Activated T-helper 17 cell treated with anti-CD3 and anti-CD28 coated beads, Interleukin-2, amount 50 U/mL, for 72 hours (primary cell): ENCODE measurements at places on chromosomes 6 and 20.

DNA sequence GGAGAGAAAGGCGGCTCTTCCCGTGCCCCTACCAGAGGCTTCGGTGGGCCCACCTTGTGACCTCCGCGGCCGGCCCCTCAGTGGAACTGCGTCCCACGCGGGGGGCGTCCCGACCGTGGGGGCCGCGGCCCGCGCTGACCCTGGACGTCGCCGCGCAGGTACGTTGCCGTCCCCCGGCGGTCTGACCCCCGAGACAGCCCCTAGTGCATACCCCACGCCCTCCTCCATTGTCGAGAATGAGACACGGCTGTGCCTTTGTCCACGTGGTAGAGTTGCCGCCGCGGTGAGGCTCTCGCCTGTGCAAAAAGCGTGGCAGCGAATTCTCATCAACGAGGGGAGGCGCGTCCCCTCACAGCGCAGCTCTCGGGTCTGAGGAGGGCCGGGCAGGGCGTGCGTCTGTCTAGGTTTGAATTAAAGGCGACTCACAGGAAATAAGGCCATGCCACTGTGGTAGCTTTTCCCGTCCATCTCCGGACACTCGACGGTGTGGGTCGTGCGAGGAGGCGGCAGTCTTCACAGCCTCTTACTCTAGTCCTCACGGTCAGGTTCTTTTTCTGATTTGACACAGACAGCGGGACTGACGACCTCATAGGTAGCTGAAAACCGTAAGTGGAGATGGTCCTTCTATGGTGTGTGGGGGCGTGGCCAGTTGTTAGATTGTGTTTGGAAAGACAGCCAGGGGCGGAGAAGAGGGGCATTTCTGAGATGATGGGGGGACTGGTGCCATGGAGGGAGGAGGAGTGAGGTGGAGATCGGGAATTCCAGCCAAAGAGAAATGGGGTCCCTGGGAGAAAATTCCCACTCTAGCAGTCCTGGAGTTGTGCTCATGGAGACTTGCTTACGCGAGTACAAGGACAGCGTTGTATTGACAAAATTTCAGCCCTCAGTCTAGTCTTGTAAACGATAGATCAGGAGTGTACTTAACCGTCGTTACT lies 580 bp downstream of the NXT1 start:
- H3K4me3 ChIP-seq = peak overlapping the region; percentile 88
- peak overlapping the region; percentile 76 for H3K27ac ChIP-seq
- no peaks in the 10 kb centered on the region for H3K27me3 ChIP-seq
- peak; percentile 55 for ATAC-seq
- H3K4me1 ChIP-seq = peaks cover 15% of the 10 kb centered on the region

DNA sequence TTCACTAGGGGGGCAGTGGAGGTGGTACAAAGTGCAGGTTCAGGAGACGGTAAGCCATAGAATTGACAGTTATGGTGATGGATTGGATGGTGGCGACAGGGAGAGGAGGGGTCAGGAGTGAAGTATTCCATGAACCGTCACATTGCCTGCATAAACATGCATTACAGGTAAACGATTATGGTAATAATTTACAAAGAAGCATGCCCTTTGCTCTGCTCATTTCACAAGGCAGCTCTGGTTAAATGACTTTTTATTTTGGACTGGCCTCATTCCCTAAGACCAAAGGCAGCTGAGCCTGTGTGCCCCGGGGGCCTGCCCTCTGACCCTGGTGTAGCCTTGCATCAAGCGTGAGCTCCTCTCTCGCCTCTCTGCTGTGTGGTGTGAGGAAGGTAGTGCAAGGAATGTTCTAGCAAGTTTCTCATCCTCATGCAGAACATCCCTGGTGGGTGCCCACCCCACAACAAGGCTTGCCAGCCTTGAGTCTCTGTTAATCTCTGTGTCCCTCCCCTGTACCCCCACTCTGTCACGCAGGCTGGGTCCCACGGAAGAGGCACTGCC lies 59.0 kb downstream of the PPP1R14C start:
- H3K36me3 ChIP-seq = no peaks in the 10 kb centered on the region
- peaks cover 18% of the 10 kb centered on the region for H3K27me3 ChIP-seq
- H3K27ac ChIP-seq = no peak overlapping the region
- no peaks in the 10 kb centered on the region for H3K4me1 ChIP-seq

- no peak overlapping the region for H3K4me3 ChIP-seq
- no peak for ATAC-seq
- H3K27me3 ChIP-seq = no peaks in the 10 kb centered on the region
Measured at GRCh38 chr6:14286144-14286543, 168.6 kb downstream of the CD83 start.

DNA sequence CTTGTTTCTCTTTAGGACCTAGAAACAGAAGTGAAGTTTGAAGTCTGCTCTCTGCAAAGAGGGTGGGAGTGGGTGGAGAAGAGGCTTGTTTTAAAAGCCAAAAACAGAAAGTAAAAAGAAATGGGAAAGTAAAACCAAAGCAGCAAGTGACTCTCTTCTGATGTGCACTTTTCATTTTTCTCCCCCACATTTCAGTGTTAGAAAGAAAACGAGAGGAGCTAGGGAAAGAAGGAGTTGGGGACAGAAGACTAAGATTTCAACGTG lies 1.3 kb downstream of the C6orf141 start:
- peak overlapping the region; percentile 86 for H3K4me3 ChIP-seq
- peaks cover 11% of the 10 kb centered on the region for H3K4me1 ChIP-seq
- ATAC-seq = peak; percentile 64
- no peaks in the 10 kb centered on the region for H3K36me3 ChIP-seq
- H3K27me3 ChIP-seq = peaks cover 26% of the 10 kb centered on the region
- H3K27ac ChIP-seq = no peak overlapping the region

- peaks cover 41% of the 10 kb centered on the region for H3K4me1 ChIP-seq
- peak overlapping the region; percentile 43 for H3K27ac ChIP-seq
- H3K27me3 ChIP-seq = no peaks in the 10 kb centered on the region
- no peak for ATAC-seq
Measured at GRCh38 chr6:118881440-118882313, 12.3 kb upstream of the ASF1A start.

- no peak overlapping the region for H3K27ac ChIP-seq
- ATAC-seq = no peak
- no peaks in the 10 kb centered on the region for H3K36me3 ChIP-seq
- H3K4me1 ChIP-seq = no peaks in the 10 kb centered on the region
- no peak overlapping the region for H3K4me3 ChIP-seq
Measured at GRCh38 chr6:34149831-34150400, 4.0 kb upstream of the GRM4 start.

GRCh38 chr6:109436041-109436440 lies 4.4 kb downstream of the PPIL6 start:
- H3K4me1 ChIP-seq = no peaks in the 10 kb centered on the region
- ATAC-seq = no peak
- no peak overlapping the region for H3K4me3 ChIP-seq
- no peaks in the 10 kb centered on the region for H3K36me3 ChIP-seq
- no peaks in the 10 kb centered on the region for H3K27me3 ChIP-seq

GRCh38 chr20:62892348-62893304 lies 31.0 kb upstream of the TCFL5 start:
- peaks cover 97% of the 10 kb centered on the region for H3K36me3 ChIP-seq
- H3K27ac ChIP-seq = no peak overlapping the region
- H3K4me3 ChIP-seq = no peak overlapping the region
- peaks cover 11% of the 10 kb centered on the region for H3K4me1 ChIP-seq

DNA sequence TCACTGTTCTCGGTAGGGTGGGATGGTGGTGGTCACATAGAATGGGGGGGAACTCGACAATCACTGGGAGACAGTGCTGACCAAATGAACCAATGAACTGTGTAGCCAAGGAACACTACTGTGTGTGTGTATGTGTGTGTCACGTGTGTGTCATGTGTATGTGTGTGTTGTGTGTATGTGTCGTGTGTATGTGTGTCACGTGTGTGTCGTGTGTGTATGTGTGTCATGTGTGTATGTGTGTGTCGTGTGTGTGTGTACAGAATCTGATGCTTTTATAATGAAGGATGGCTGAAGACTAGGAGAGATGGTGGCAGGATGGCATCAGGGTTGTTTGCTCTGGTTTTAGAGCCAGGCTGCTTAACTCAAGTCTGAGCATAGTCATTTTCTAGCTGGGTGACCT lies 99.1 kb upstream of the DUSP22 start:
- peak overlapping the region; percentile 87 for H3K27ac ChIP-seq
- peaks cover 66% of the 10 kb centered on the region for H3K4me1 ChIP-seq
- H3K27me3 ChIP-seq = no peaks in the 10 kb centered on the region
- H3K36me3 ChIP-seq = peaks cover 5% of the 10 kb centered on the region

DNA sequence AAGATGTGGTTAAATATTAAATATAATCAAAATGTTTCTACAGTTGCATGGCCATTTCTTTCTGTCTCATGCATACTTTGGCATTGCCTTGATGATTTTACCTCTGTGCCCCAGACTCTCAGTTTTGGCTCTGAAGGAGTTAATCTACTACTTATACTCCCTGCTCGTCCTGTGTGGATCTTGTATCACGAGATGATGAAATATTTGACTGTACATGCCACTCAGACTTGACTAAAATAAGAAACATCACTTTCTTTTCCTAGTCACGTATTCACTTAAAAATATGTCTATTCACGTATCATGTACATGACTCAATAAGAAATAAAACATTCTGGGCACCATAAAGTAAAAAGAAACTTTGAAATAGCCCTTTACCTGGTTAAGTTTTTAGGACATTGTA lies 397.7 kb downstream of the RFPL4B start:
- no peak overlapping the region for H3K27ac ChIP-seq
- H3K4me3 ChIP-seq = no peak overlapping the region
- H3K4me1 ChIP-seq = no peaks in the 10 kb centered on the region
- no peak for ATAC-seq

- H3K27ac ChIP-seq = peak overlapping the region; percentile 71
- peak; percentile 71 for ATAC-seq
- H3K4me3 ChIP-seq = peak overlapping the region; percentile 61
- H3K27me3 ChIP-seq = no peaks in the 10 kb centered on the region
Measured at GRCh38 chr6:125807293-125807692, 16.5 kb downstream of the NCOA7 start.

GRCh38 chr6:22716721-22717120 lies 147.4 kb downstream of the HDGFL1 start:
- H3K4me3 ChIP-seq = no peak overlapping the region
- no peak for ATAC-seq
- H3K27ac ChIP-seq = no peak overlapping the region
- H3K27me3 ChIP-seq = no peaks in the 10 kb centered on the region
- no peaks in the 10 kb centered on the region for H3K36me3 ChIP-seq
- no peaks in the 10 kb centered on the region for H3K4me1 ChIP-seq

GRCh38 chr6:157830354-157831017 lies 7.4 kb downstream of the SNX9 start:
- no peaks in the 10 kb centered on the region for H3K27me3 ChIP-seq
- H3K4me1 ChIP-seq = peaks cover 59% of the 10 kb centered on the region
- peak overlapping the region; percentile 81 for H3K27ac ChIP-seq
- ATAC-seq = peak; percentile 64
- H3K36me3 ChIP-seq = peaks cover 79% of the 10 kb centered on the region
